GM12878 (cell line): ENCODE measurements at places on chromosomes 16 and 17.

DNA sequence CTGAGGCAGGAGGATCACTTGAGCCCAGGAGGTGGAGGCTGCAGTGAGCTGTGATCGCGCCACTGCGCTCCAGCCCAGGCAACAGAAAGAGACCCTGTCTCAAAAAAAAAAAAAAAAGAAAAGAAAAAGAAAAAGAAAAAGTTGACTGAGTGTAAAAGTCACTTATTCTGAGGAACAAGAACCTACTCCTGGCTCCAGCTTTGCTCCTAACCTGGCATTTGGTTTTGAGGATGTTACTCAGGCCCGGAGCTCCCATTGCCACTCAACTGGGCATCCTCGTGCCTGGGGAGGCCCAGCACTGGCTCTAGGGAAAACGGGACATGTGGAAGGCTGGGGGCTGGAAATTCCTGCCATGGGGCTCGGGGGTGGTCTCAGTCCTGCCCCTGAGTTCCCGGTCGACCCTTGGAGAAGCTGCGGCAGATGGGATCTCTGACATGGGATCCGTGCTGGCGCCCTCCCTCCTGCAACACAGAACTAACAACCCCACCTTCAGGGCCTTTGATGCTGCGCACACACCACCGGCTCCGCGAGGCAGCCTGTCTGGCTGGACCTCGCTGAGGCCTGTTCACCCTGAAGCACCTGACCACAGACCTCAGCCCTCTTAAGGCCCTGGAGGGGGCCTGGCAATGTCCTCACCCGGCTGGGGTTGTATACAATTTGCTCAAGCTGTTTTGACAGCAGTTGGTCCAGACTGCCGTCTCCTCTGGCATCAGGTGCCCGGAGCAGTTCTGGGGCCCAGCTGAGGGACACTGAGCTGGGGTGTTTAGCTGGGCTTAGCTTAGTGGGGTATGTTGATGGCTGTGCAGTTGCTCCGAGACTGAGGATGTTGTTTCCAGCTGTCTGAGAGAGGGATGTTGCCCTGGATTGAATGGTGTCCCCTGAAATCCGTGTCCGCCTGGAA is 12.3 kb downstream of the CD7 start:
- no peak for DNase-seq
- H3K4me1 ChIP-seq: peaks cover 29% of the 10 kb centered on the region
- no peaks in the 10 kb centered on the region; the same call in 1 of the 2 replicates for H3K27me3 ChIP-seq
- no peaks in the 10 kb centered on the region for H3K36me3 ChIP-seq
- no peak overlapping the region for H3K27ac ChIP-seq

- H3K27me3 ChIP-seq: no peaks in the 10 kb centered on the region
- H3K27ac ChIP-seq: no peak overlapping the region
Observed at GRCh38 chr17:56108811-56109284, 44.4 kb upstream of the ANKFN1 start.

GRCh38 chr16:78538919-78539318 is 439.5 kb downstream of the WWOX start:
- no peak for DNase-seq
- no peak overlapping the region for H3K4me3 ChIP-seq
- H3K27me3 ChIP-seq: no peaks in the 10 kb centered on the region
- no peaks in the 10 kb centered on the region for H3K4me1 ChIP-seq

DNA sequence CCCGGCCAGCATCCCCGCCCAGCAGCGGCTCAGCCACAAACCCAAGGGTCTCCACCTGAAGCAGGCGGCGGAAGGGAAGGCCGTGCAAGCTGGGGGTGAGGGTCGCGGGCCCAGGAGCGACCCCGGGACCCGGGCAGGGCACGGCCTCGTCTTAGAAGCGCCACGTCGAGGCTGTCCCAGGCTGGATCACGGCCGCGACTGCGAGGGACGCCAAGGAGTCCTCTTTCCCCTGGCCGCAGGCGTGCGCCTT is 538 bp upstream of the CCNF start:
- no peaks in the 10 kb centered on the region for H3K27me3 ChIP-seq
- peaks cover 6% of the 10 kb centered on the region for H3K4me1 ChIP-seq
- peak overlapping the region; percentile 84 for H3K4me3 ChIP-seq
- H3K36me3 ChIP-seq: peaks cover 12% of the 10 kb centered on the region
- DNase-seq: no peak

GRCh38 chr17:56177361-56177760 is 24.1 kb downstream of the ANKFN1 start:
- H3K4me1 ChIP-seq: no peaks in the 10 kb centered on the region
- no peak for DNase-seq
- H3K36me3 ChIP-seq: no peaks in the 10 kb centered on the region
- H3K27me3 ChIP-seq: no peaks in the 10 kb centered on the region

- no peak overlapping the region for H3K27ac ChIP-seq
- H3K4me1 ChIP-seq: no peaks in the 10 kb centered on the region
- no peak overlapping the region for H3K4me3 ChIP-seq
- no peaks in the 10 kb centered on the region for H3K36me3 ChIP-seq
- DNase-seq: no peak
Observed at GRCh38 chr17:68853036-68853435, 102.2 kb downstream of the ABCA8 start.

- H3K4me1 ChIP-seq: no peaks in the 10 kb centered on the region
- DNase-seq: no peak
- H3K27ac ChIP-seq: no peak overlapping the region
- no peak overlapping the region for H3K4me3 ChIP-seq
- H3K36me3 ChIP-seq: peaks cover 18% of the 10 kb centered on the region; the same call in 1 of the 2 replicates
Observed at GRCh38 chr16:50309527-50310307, 43.4 kb downstream of the ADCY7 start.

- no peaks in the 10 kb centered on the region for H3K4me1 ChIP-seq
- H3K27ac ChIP-seq: no peak overlapping the region
- no peaks in the 10 kb centered on the region for H3K36me3 ChIP-seq
Observed at GRCh38 chr16:86049641-86050040, 150.7 kb downstream of the IRF8 start.

- no peaks in the 10 kb centered on the region for H3K27me3 ChIP-seq
- no peak overlapping the region for H3K27ac ChIP-seq
- H3K4me3 ChIP-seq: no peak overlapping the region
Observed at GRCh38 chr16:85402910-85403692, 210.0 kb upstream of the GSE1 start.

DNA sequence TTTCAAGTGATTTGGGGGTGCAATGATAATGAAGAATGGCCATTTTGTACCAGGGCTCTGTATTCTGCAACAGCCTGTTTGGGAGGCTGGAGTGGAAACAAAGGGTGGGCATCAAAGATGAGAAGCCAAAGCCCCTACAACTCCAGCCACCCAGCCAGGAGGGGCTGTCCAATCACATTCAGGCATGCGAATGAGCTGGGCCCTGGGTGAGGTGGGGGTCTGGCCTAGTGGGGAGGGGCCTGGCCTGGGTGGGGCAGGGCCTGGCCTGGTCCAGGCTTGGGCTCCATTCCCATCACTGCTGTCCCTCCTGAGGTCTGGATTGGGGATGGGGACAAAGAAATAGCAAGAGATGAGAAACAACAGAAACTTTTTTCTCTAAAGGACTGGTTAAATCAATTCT is 6.4 kb downstream of the AOC3 start:
- H3K27me3 ChIP-seq: no peaks in the 10 kb centered on the region
- DNase-seq: no peak
- no peak overlapping the region for H3K4me3 ChIP-seq
- no peak overlapping the region for H3K27ac ChIP-seq
- H3K4me1 ChIP-seq: no peaks in the 10 kb centered on the region
- H3K36me3 ChIP-seq: no peaks in the 10 kb centered on the region
